ENCODE measurements at places on chromosomes 12 and 14.

GRCh38 chr14:52690983-52691760 is 4.2 kb downstream of the ERO1A start:
- DNase-seq, result no peak

GRCh38 chr12:118136559-118137003 is 657 bp downstream of the PEBP1 start:
- DNase-seq, result no peak

DNA sequence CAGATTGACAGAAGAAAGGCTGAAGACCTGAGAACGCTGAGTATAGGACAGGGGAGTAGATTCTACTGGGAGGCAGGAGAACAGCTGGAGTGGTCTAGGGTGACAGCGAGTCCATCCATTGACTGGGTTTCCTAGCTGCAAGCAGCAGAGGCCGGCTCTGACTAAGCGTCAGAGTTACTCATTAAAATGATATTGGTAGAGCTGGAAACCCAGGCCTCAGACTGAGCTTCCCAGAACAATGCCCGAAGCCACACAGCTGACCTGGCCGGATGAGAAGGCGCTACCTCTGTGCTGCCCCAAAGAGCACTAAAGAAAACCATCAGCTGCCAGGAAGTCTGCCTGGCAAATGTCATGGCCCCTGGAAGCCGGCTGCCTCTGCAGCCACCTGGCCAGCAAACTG is 78.5 kb upstream of the FZD10 start:
- no peak for DNase-seq

DNA sequence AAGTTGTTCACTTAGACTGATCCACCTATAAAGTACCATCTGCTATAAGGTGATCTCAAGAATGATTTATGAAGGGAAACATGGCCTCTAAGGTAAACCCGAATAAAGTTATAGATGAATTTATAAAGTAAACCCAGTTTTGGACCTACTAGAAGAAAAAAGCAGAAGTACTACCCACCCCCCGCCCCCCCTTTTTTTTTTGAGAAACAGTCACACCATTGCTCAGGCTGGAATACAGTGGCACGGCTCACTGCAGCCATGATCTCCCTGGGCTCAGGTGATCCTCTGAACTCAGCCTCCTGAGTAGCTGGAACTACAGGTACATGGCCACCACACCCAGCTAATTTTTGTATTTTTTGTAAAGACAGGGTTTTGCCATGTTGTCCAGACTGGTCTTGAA is 3.9 kb downstream of the ENTPD5 start:
- no peak for DNase-seq

- DNase-seq, result no peak
Measured at GRCh38 chr12:109723311-109723881, 9.8 kb downstream of the FAM222A start.

- DNase-seq, result no peak
Measured at GRCh38 chr14:102754370-102755262, 22.6 kb upstream of the TRAF3 start.

DNA sequence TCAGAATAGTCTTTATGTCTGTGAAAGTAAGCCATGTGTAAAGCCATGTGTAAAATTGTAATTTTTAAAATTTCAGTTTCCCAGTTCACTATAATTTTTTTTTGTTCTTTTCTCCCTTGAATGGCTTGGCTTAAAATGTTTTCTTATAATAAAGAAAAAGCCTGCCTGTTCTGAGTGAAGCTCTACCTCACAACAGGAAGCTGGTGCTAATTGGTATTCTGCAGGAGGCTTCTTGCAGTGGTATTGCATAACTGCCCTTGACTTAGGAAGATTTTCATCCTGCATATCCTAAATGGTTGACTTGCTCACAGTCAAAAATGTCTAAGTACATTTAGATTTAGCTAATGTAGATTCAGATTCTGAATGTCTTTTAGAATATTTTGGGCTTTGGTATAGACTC is 49.5 kb downstream of the ATP2A2 start:
- no peak for DNase-seq

- peak; percentile 51 for DNase-seq
Measured at GRCh38 chr14:75654127-75654732, 6.4 kb downstream of the ERG28 start.

- DNase-seq, result no peak
Measured at GRCh38 chr12:130709971-130710732, 5.9 kb downstream of the RIMBP2 start.

DNA sequence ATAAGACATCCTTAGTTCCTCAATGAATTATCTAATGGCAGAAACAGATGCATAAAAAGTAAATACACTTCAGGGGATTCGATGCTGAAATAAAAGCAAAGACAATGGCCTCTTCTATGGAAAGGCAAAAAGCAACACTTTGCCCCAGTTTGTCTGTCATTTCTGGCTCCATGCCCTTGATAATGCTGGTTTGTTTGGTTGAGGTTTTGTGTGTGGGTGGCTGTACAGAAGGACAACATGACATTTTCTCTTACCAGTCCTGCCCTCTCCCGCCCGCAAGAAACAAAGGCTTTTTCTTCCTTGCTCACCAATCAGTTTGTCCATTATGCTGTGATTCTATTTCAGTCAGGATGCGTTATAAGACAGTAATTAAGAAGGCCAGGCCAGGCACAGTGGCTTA is 18.1 kb upstream of the WDR89 start:
- DNase-seq, result no peak

- no peak for DNase-seq
Measured at GRCh38 chr14:47039336-47039735, 387.8 kb upstream of the RPL10L start.

GRCh38 chr12:14949631-14950030 is 11.3 kb upstream of the ERP27 start:
- no peak for DNase-seq

GRCh38 chr12:57604454-57604991 is at the start of gene DTX3:
TSS of gene DTX3 (plus strand) at chr12:57604824. CDS start at chr12:57606518, 1,694 bp downstream.
- DNase-seq, result no peak

- no peak for DNase-seq
Measured at GRCh38 chr12:7156259-7157197, 26.4 kb downstream of the CLSTN3 start.

GRCh38 chr12:113837084-113837483 is 129.0 kb downstream of the RBM19 start:
- no peak for DNase-seq

GRCh38 chr12:50763639-50764285 is at the start of gene ATF1:
TSS of gene ATF1 (plus strand) at chr12:50764101. CDS start at chr12:50780146, 16,045 bp downstream.
- DNase-seq, result peak; percentile 79

- DNase-seq, result no peak
Measured at GRCh38 chr12:87756111-87756510, 273.1 kb downstream of the C12orf50 start.

- DNase-seq, result no peak
Measured at GRCh38 chr12:46524778-46525177, 152.2 kb upstream of the SLC38A2 start.

GRCh38 chr14:59086241-59086882 is 102.1 kb upstream of the DAAM1 start:
- no peak for DNase-seq

DNA sequence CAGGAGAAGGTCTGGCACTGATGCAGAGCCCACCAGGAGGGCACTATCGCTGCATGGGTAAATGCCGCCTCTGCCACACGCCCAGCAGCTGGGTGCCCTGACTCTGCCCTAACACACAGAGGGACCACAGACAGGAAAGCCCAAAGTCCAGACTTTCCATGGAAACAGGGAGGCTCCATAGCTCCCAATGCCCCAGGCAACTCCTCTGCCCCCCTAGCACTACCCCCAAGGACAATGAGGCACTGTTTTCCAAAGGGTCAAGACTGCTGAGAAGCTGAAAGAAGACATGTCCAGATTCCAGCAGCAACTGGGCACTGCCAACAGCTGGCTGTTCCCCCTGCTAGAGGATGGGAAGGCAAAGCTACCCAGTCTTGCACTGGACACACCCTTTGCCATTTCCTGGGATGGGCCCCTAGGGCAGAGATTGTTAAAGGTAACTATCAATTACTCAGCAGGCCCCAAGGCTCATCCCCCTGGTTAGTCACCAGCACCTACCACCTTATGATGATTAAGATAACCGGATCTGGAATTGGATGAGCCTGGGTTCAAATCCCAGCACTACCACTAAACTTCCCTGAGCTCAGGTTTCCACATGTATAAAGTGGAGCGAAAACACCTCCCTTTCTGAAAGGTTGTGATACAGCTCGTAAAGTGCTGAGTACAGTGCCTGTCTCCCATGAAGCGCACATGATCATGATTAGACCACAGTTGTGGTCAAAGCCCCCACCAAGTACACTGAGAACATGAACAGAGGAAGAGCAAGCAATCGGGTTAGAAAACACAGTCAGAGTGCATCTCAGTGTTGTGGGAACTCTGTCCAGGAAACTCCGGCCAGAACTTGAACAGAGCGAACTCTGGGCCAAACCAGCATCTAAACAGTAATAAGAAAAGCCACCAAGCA is 3.3 kb downstream of the PXN start:
- DNase-seq, result no peak

DNA sequence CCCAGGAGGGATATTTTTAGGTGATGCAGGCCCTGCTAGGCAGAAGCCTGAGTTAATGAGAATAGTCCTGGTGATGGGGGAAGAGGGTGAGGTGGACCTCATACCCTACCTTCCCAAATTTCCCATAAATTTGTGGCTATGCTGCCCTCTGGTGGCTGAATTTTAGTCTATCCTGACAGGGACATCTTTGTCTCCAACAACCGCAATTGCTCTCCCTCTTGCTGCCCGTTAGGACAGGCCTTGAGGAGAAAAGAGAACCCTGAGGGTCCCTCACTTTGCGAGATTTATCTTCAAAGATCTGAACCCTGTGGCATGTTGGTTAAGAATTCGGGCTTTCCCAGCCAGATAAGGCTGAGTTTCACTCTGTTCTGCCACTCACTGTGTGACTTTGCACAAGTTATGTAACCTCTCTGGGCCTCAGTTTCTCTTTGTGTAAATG is 9.8 kb upstream of the ZNF385A start:
- no peak for DNase-seq

GRCh38 chr12:21764065-21764464 is 10.4 kb downstream of the KCNJ8 start:
- no peak for DNase-seq

GRCh38 chr12:94623161-94623920 is 27.0 kb downstream of the TMCC3 start:
- no peak for DNase-seq

All from activated CD4-positive, CD25-positive, alpha-beta regulatory T cell (primary cell).